ENCODE measurements at places on chromosomes 5 and 9.

DNA sequence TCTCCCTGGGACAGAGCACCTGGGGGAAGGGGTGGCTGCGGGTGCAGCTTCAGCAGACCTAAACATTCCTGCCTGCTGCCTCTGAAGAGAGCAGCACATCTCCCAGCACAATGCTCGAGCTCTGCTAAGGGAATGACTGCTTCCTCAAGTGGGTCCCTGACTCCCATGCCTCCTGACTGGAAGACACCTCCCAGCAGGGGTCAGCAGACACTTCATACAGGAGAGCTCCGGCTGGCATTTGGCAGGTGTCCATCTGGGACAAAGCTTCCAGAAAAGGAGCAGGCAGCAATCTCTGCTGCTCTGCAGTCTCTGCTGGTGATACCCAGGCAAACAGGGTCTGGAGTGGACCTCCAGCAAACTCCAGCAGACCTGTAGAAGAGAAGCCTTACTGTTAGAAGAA lies 77.2 kb downstream of the SLCO6A1 start:
- no peak overlapping the region for H3K27ac ChIP-seq
- no peaks in the 10 kb centered on the region for H3K36me3 ChIP-seq
- no peak for DNase-seq
- H3K4me3 ChIP-seq: no peak overlapping the region

GRCh38 chr9:91053824-91054223 lies 252.2 kb downstream of the SYK start:
- H3K4me3 ChIP-seq: no peak overlapping the region
- DNase-seq: no peak
- peaks cover 27% of the 10 kb centered on the region for H3K4me1 ChIP-seq
- H3K27ac ChIP-seq: no peak overlapping the region
- peaks cover 20% of the 10 kb centered on the region for H3K36me3 ChIP-seq
- no peaks in the 10 kb centered on the region for H3K27me3 ChIP-seq

- peaks cover 8% of the 10 kb centered on the region for H3K27me3 ChIP-seq
- H3K4me1 ChIP-seq: peaks cover 5% of the 10 kb centered on the region
- H3K27ac ChIP-seq: no peak overlapping the region
- no peaks in the 10 kb centered on the region for H3K36me3 ChIP-seq
These were observed 15.1 kb downstream of the PDLIM4 start for GRCh38 chr5:132272311-132273210.

GRCh38 chr9:86054695-86055094 lies 44.7 kb downstream of the GOLM1 start:
- H3K27me3 ChIP-seq: peaks cover 10% of the 10 kb centered on the region
- DNase-seq: no peak
- no peaks in the 10 kb centered on the region for H3K4me1 ChIP-seq
- H3K36me3 ChIP-seq: peaks cover 1% of the 10 kb centered on the region

DNA sequence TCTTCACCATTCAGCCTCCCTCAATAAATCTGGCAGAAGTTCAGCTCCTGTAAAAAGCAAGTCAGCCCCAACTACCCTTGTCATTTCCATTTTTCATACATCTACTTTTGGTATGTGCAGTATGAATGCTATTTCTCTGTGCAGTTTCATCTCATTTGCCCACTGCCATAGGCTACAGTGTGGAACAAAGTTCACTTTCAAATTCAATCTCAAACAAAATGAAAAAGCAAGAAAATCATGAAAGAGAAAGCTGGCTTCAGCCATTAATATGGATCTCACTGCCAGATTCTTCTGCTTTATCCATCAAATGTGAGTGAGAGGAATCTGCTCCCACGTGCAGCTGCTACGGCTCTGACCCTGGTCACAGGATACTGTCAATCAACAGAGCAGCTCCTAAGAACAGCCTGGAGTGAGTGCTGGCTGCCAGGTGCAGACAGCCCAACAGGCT lies 494.2 kb downstream of the ZNF608 start:
- H3K4me1 ChIP-seq: no peaks in the 10 kb centered on the region
- H3K27ac ChIP-seq: no peak overlapping the region
- no peaks in the 10 kb centered on the region for H3K36me3 ChIP-seq

GRCh38 chr5:123044926-123045617 lies 8.5 kb upstream of the PPIC start:
- peaks cover 39% of the 10 kb centered on the region for H3K27me3 ChIP-seq
- H3K4me1 ChIP-seq: no peaks in the 10 kb centered on the region
- no peak overlapping the region for H3K27ac ChIP-seq

- no peak for DNase-seq
- no peaks in the 10 kb centered on the region for H3K27me3 ChIP-seq
- no peaks in the 10 kb centered on the region for H3K4me1 ChIP-seq
These were observed 252.7 kb upstream of the GRIA1 start for GRCh38 chr5:153237671-153238332.

GRCh38 chr5:174303035-174303434 lies 257.5 kb downstream of the NSG2 start:
- no peak overlapping the region for H3K27ac ChIP-seq
- H3K36me3 ChIP-seq: no peaks in the 10 kb centered on the region
- H3K4me1 ChIP-seq: no peaks in the 10 kb centered on the region
- H3K4me3 ChIP-seq: no peak overlapping the region

DNA sequence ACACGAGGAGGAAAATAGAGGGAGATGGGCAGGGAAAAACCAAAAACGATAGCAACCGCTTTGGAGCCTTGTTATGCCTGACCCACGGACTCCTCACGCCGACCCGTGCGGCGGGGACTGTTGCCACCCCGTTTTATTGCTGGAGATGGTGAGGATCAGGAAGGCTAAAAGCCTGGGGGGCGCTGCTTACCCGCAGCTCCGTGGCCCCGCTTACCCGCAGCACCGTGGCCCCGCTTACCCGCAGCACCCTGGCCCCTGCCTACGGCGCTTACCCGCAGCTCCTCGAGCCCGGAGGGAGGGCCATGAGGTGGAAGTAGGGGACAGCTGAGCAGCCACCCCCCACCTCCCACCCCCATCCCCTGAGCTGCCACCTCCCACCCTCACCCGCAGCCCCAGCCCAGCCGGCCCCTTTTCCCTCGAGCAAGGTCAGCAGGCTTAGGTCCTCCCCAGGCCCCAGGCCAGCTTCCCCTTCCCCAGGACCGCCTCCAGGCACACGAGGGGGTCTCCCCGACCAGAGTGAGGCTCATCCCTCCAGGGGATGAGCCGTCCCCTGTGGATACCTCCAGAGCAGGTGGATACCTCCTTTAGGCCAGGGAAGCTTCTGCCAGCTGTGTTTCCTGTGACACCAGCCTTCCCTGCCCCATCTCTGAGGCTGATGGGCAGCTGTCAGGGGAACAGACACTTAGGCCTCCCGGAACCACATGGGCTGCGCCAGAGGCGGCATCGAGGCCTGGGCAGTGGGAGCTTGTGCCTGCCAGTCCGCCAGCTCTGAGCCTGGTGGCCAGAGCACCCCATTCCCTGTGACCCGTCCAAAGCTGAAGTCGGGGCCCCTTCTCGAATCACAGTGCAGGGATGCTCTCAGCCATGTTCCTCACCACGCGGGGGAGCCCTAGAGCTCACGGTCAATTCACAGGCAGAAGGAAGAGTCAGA lies 92.3 kb downstream of the LMX1B start:
- H3K4me3 ChIP-seq: no peak overlapping the region
- no peaks in the 10 kb centered on the region for H3K36me3 ChIP-seq

- DNase-seq: no peak
- H3K4me3 ChIP-seq: no peak overlapping the region
- H3K4me1 ChIP-seq: peaks cover 16% of the 10 kb centered on the region
These were observed 5.6 kb downstream of the MAMDC2 start for GRCh38 chr9:70049236-70049635.

DNA sequence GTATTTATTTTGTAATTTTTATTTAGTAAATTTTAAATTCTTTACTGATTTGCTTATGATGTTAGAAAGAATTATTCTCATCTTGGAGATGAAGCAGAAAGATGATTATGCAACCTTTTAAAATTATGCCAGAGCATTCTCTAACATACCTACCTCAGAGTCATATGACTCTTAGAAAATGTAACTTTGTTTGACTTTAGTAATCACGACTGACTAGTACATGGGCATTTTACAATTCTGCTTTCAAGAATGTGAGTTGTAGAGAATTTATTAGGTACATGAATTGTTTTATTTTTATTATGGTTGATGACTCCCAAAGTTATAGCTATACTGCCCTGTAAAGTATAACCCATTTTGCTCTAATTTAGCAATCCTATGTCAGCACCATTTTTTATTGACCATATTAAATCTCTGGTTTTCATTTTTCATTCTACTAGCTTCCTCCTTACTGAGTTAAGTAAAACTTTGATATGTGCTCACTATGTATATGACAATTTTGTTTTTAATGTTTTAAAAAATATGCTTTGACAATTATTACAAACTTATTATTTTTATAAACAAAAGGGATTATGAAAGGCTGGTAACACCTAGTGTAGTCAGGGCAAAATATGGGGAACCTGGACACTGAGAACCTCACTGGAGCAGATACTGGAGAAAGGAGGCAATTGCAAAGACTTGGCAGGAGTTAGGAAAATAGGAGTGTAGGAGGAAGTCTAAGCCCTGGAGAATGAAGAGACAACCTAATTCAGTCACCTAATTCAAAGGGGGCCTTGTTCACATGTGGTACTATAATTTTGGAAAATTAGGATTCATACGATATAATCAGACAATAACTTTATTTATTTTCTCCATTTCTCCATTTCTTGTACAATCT lies 249.7 kb upstream of the DAB2 start:
- no peaks in the 10 kb centered on the region for H3K4me1 ChIP-seq
- no peaks in the 10 kb centered on the region for H3K36me3 ChIP-seq
- peaks cover 13% of the 10 kb centered on the region for H3K27me3 ChIP-seq
- no peak overlapping the region for H3K27ac ChIP-seq

GRCh38 chr9:9764821-9765220 lies 848.0 kb downstream of the PTPRD start:
- DNase-seq: no peak
- H3K27ac ChIP-seq: no peak overlapping the region
- H3K4me1 ChIP-seq: no peaks in the 10 kb centered on the region
- H3K36me3 ChIP-seq: no peaks in the 10 kb centered on the region

DNA sequence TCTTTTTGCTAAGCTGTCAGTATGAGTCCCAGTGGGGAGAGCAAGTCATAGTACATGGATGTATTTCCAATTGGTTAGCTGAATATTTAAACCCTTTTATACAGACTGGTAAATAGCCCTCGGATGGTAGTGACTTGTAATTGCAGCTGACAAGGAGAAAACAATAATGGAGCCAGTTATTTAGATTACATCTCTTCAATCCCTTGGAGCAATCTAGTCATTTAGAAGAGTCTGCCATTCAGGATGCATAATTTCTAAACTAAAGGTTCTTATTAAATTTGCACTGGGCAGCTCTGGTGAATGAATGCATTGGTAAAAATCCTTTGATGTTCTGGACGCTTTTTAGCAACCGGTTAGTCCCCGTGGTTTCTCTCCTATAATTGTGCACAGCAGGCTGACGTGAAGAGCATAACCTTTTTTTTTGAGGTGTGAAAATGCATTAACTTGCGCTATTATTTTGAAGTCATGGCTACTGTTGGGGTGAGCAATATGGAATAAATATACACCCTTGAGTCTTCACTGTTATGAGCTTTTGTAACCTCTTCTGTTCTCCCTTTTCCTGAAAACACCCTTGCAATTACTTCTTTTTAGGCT lies 158.6 kb upstream of the CD180 start:
- no peak for DNase-seq
- peaks cover 8% of the 10 kb centered on the region for H3K27me3 ChIP-seq
- H3K4me3 ChIP-seq: no peak overlapping the region
- H3K27ac ChIP-seq: no peak overlapping the region
- peaks cover 12% of the 10 kb centered on the region for H3K4me1 ChIP-seq

DNA sequence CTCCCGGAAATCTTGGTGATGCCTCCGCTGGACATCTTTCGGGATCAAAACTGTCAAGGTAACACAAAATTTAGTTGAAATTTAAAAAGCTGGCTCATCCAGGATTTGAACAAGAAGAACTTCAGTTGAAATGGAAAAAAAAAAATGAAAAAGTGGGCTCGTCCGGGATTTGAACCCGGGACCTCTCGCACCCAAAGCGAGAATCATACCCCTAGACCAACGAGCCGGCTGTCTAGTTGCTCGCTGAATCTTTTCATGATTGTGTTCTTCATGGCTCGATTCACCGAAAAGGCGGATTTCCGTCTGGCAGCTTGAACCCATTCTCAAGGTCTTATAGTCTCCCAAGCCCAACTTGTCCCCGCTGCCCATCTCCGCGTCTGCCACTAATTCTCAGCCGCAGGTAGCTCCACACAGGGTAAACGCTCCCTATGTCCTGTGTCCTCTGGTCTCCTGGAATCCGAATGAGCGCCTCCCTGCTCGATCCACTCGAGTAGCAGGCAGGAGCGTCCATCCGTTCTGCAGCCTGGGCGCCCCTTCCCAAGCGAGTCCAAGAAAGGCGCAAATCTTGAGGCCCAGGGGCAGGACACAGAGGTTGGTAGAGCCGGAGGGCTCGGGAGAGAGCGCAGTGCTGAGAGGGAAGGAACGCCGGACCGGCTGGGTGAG lies 16.2 kb downstream of the TRIM7 start:
- H3K4me3 ChIP-seq: peak overlapping the region; percentile 98
- H3K27ac ChIP-seq: peak overlapping the region; percentile 97
- no peaks in the 10 kb centered on the region for H3K27me3 ChIP-seq
- H3K36me3 ChIP-seq: peaks cover 5% of the 10 kb centered on the region
- peak; percentile 91 for DNase-seq
- peaks cover 44% of the 10 kb centered on the region for H3K4me1 ChIP-seq

GRCh38 chr9:32161209-32161608 lies 223.2 kb upstream of the ACO1 start:
- H3K4me3 ChIP-seq: no peak overlapping the region
- H3K27ac ChIP-seq: no peak overlapping the region
- no peaks in the 10 kb centered on the region for H3K36me3 ChIP-seq
- no peaks in the 10 kb centered on the region for H3K27me3 ChIP-seq
- DNase-seq: no peak
- no peaks in the 10 kb centered on the region for H3K4me1 ChIP-seq

DNA sequence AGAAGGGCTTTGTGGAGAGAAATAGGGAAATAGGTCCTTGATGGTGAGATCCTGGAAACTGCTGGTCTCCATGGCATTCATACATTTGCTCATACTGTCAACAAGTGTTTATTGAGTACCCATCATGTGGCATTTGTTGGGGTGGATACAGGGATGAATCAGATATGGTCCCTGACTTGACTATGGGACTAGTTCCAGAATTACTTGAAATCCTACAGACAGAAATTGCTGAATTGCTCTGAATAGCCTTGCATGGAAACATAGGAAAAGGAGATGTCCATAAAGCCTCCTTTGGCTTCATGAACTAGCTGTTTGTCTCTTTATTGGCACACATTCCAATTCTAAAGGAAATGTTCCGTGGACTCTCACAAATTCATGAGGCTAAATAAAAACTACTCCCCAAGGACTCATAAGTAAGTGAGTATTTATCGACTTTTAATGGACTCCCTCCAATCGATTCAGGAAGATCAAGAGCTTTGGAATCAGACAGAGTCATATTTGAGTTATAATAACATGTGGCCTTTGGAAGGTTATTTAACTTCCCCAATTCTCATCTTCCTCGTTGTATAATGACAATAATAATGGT lies 122.4 kb upstream of the C6 start:
- no peak overlapping the region for H3K27ac ChIP-seq
- H3K4me3 ChIP-seq: no peak overlapping the region
- no peaks in the 10 kb centered on the region for H3K36me3 ChIP-seq
- H3K4me1 ChIP-seq: no peaks in the 10 kb centered on the region
- DNase-seq: no peak
- H3K27me3 ChIP-seq: no peaks in the 10 kb centered on the region

GRCh38 chr5:39977066-39977655 lies 552.4 kb upstream of the DAB2 start:
- no peaks in the 10 kb centered on the region for H3K27me3 ChIP-seq
- H3K36me3 ChIP-seq: peaks cover 1% of the 10 kb centered on the region
- H3K4me1 ChIP-seq: no peaks in the 10 kb centered on the region
